ENCODE measurements at places on chromosomes 4 and X.

DNA sequence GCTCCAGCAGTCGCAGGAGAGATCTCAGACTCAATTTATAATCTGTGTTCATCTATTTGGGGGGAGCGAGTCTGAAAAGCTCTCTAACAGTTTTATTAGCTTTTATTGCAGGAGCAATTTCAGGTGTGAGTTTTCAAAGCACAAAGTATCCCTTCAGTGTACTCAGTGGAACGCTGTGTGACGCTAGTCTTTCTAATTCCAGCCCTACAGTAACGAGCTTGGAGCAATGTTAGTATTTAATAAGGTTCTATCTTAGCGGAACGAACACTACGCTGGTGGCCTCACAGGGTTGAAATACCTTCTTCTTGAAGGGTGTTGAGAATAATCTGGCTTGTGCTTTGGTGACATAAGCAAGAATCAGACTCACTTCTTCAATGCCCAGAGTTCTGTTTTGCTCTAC is 8.4 kb downstream of the HS3ST1 start:
- H3K4me1 ChIP-seq, result no peaks in the 10 kb centered on the region
- peaks cover 5% of the 10 kb centered on the region for H3K27me3 ChIP-seq
- H3K4me3 ChIP-seq, result no peak overlapping the region
- H3K27ac ChIP-seq, result no peak overlapping the region
- no peak for DNase-seq

DNA sequence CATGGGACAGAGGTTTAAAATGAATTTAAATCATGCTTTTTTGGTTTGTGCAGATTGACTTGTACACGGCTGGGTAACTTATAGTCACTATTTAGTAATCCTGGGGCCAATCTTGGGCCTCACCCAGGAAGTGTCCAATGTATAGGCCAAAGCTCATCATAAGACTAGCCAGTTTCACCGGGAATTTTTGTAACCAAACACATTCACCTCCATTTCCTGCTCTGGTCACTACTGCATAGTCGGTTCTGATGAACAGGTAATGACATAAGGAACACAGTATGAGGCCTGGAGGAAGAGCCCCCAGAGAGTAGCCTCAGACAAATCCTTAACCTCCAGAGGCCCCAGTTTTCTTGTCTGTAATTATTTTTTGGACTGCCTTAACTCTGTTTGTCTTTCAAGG is 81.9 kb downstream of the HPRT1 start:
- no peak for DNase-seq
- H3K4me1 ChIP-seq, result peaks cover 7% of the 10 kb centered on the region
- H3K27ac ChIP-seq, result no peak overlapping the region
- H3K36me3 ChIP-seq, result peaks cover 1% of the 10 kb centered on the region
- no peak overlapping the region for H3K4me3 ChIP-seq
- H3K27me3 ChIP-seq, result peaks cover 9% of the 10 kb centered on the region

DNA sequence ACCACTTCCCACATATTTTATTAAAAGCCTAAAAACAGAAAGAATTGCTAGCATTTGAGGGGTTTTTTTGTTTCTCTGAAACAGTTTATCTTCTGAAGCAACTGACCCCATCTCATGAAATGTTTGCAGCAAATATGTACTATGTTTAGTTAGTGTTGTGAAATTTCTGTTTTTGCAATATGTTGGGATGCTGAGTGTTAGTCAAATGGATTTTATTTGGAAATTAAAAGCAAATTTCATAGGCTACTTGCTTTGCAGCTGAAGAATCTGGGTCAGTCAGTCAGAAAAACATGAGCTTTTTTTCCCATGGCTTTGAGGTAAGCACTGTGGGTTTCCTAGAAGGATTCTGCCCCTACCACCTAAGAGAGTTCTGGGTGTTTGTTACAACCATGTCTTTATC is 184.9 kb upstream of the DKK2 start:
- no peak overlapping the region for H3K27ac ChIP-seq
- H3K4me1 ChIP-seq, result no peaks in the 10 kb centered on the region
- no peak overlapping the region for H3K4me3 ChIP-seq
- no peaks in the 10 kb centered on the region for H3K27me3 ChIP-seq
- DNase-seq, result no peak

DNA sequence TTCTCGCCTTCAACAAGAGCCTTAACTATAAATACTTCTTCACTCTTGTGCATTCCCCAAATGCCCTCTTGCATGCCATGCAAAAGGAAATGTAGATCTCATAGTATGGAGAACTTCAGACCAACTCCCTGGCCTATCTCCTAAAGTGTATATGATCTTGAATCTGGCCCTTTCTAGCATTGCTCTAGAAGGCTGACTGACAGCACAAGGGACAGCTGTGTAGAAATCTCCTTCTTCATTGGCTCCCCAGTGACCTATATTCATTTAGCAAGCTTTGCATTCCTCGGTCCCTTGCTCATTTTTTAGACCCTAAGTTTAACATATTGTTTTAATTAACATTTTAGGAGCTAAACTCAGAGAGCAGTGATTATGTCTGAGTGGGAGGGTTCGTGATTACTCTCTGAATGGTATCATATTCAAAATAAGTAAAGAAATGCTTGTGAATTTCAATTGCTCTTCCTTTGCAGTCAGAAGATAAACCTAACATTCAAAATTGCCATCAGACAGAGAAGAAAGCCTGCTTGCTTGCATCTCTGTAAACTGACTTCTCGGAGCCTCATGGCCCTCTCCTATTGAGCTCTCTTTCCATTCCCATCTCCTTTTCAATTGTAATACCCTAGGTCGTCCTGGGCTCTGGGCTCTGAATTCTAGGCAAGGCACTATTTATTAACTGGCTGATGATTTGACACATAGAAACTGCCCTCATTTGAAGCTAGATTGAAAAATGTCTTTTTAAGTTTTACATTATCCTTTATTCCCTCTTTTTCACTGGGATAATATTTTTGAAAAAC is 120.3 kb upstream of the PRKG2 start:
- H3K27me3 ChIP-seq, result peaks cover 4% of the 10 kb centered on the region
- H3K36me3 ChIP-seq, result no peaks in the 10 kb centered on the region
- DNase-seq, result no peak
- H3K4me3 ChIP-seq, result no peak overlapping the region
- no peak overlapping the region for H3K27ac ChIP-seq

- peaks cover 7% of the 10 kb centered on the region for H3K36me3 ChIP-seq
- peak; percentile 22 for DNase-seq
- H3K27me3 ChIP-seq, result no peaks in the 10 kb centered on the region
- H3K4me1 ChIP-seq, result peaks cover 7% of the 10 kb centered on the region
Observed at GRCh38 chr4:1208970-1209704, 36.8 kb upstream of the SPON2 start.

- H3K4me3 ChIP-seq, result no peak overlapping the region
- no peak overlapping the region for H3K27ac ChIP-seq
- H3K4me1 ChIP-seq, result peaks cover 4% of the 10 kb centered on the region
- no peaks in the 10 kb centered on the region for H3K36me3 ChIP-seq
- H3K27me3 ChIP-seq, result peaks cover 6% of the 10 kb centered on the region
Observed at GRCh38 chr4:47160095-47160494, 128.7 kb downstream of the GABRB1 start.

- DNase-seq, result no peak
- no peak overlapping the region for H3K4me3 ChIP-seq
- no peak overlapping the region for H3K27ac ChIP-seq
Observed at GRCh38 chrX:123906557-123907316, 46.9 kb downstream of the XIAP start.

DNA sequence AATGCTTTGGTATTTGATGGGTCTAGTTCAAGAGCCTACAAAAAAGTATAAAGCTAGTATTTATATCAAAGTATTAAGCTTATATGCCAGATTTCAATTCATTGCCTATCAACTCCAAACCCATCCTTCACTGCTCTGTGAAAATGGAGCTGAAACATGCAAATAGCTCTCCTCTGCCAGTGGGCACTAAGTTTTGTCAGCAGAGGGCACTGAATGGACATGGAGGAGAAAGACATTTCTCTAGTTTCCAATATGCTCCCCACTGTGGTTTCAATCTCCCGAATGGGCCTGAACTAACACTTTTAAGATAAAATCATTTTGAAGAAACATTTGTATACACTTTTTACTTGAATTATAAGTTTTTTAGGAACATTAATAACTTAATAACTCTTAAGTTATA is 12.4 kb downstream of the PPID start:
- peaks cover 48% of the 10 kb centered on the region for H3K36me3 ChIP-seq
- no peak for DNase-seq
- H3K27ac ChIP-seq, result no peak overlapping the region

DNA sequence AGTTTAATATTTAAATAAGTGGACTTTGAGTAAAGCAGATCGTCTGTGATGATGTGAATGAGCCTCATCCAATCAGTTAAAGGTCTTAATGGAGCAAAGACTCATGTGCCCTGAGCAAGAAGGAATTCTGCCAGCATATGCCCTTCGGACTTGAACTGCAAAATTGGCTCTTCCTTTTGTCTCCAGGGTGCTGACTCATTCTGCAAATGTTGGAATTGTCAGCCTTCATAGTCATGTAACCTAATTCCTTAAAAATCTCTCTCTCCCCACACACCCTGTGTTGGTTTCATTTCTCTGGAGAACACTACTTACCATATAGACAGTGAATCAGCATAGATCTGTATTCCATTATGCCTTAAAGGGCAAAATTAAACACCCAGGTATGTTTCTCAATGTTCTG is 609.8 kb upstream of the GALNTL6 start:
- no peak overlapping the region for H3K4me3 ChIP-seq
- H3K4me1 ChIP-seq, result no peaks in the 10 kb centered on the region
- H3K27me3 ChIP-seq, result no peaks in the 10 kb centered on the region

DNA sequence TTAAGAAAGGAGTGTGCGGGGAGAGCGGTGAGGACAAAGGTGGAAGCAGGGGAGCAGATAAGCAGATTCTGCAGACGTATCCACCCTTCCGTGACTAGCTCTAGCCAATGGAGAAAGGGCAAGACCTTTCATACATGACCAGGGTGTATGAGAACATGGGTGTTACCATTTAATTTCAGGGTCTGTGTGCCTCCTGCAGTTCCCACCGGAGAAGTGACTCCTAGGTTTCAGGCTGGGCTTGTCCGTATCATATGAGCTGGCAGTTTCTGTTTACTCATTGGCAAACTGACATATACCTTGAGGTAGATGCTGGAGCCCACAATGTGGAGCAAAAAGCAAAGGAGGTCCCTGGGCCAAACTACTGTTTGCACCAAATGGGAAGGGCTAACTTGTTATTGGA is 6.8 kb downstream of the RBM47 start:
- no peak overlapping the region for H3K27ac ChIP-seq
- peaks cover 32% of the 10 kb centered on the region for H3K4me1 ChIP-seq
- no peak overlapping the region for H3K4me3 ChIP-seq
- DNase-seq, result no peak

DNA sequence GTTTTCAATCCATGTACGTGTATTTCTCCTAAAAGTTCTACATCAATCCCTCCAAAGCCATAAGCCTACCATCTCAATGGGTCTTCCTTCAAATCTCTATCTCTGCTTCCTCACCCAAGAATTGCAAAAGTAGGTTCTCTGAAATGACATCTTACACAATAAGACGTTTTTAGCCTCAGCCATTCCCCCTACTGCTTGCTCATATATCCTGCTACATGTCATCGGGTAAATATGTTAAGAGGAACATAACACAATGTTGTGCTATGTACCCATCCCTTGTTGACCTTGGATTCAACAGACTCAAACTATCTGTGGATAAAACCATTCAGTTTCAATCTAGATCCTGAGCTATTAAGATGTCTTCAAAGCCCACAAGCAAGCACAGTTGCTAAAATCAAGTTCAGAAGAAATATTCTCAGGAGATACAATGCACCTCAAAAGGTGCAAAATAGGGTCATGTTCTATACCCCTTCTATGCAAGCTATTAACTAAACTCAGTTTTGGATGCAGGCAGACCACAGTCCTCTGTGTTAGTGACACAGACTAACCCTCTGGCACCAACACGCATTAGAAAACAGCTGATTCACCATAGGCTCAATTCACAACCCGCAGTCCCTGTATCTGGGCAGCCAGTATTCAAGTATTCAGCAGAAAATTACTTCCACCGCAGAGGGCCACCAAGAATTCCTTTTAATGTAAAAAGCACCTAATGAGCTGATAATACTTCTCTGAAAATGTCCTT is 56.8 kb downstream of the CD99L2 start:
- H3K27me3 ChIP-seq, result no peaks in the 10 kb centered on the region
- H3K4me3 ChIP-seq, result no peak overlapping the region
- H3K36me3 ChIP-seq, result peaks cover 4% of the 10 kb centered on the region
- H3K4me1 ChIP-seq, result peaks cover 5% of the 10 kb centered on the region
- DNase-seq, result no peak

- H3K36me3 ChIP-seq, result no peaks in the 10 kb centered on the region
- H3K27ac ChIP-seq, result no peak overlapping the region
- DNase-seq, result no peak
- no peaks in the 10 kb centered on the region for H3K27me3 ChIP-seq
Observed at GRCh38 chr4:90349636-90350035, 222.4 kb downstream of the CCSER1 start.

DNA sequence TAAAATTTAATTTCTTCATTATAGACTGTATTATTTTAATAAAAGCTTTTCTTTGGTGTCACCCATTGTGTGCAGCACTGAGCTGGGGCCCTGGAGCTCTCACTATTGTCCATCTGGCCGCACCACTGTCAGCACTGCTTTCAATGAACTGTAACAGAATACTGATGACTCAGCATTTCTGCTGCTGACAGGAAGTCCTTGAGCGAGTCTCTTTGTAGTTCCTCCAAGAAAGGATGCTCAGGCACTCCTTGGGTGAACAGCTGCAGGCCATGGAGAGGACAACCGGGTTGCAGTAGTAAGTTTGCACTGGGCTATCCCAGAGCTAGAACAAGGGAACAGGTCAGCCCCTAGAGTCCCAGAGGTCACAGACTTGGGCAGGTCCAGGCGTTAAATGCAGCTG is 81.6 kb downstream of the SORBS2 start:
- H3K4me1 ChIP-seq, result no peaks in the 10 kb centered on the region
- peaks cover 2% of the 10 kb centered on the region for H3K27me3 ChIP-seq
- H3K36me3 ChIP-seq, result no peaks in the 10 kb centered on the region
- H3K27ac ChIP-seq, result no peak overlapping the region
- DNase-seq, result no peak

DNA sequence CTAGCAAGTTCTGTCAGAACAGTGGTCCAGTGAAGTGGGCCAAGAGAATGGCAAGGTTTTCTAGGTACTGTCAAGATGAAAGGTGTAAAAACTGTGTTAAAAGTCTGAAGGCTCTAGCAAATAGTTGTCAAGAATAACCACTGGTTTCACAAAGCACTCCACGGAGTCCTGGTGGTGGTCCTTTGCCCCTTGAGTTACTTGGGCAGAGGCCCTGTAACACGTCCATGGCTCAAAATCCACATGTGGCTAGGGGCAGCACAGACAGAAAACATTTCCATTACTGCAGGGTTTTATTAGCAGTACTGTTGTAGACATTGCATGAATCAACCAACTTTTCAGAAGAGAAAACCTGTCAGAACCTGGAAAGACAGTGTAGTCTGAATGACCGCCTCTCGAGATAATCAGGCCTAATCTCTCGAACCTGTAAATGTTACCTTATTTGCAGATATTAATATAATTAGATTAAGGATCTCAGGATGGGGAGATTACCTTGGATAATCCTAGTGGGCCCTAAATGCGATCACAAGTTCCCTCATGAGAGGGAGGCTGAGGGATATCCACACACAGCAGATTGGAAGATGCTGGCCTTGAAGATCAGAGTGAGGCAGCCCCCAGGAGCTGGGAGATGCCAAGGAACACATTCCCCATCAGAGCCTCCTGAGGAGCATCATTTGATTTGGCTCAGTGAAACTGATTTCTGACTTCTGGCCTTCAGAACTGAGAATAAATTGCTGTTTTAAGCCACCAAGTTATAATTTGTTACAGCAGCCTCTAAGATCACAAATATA is 34.7 kb downstream of the ERVMER34-1 start:
- no peak overlapping the region for H3K4me3 ChIP-seq
- DNase-seq, result no peak
- no peak overlapping the region for H3K27ac ChIP-seq
- no peaks in the 10 kb centered on the region for H3K27me3 ChIP-seq
- H3K36me3 ChIP-seq, result peaks cover 31% of the 10 kb centered on the region
- peaks cover 30% of the 10 kb centered on the region for H3K4me1 ChIP-seq
